ENCODE measurements at places on chromosomes 6 and 20.

DNA sequence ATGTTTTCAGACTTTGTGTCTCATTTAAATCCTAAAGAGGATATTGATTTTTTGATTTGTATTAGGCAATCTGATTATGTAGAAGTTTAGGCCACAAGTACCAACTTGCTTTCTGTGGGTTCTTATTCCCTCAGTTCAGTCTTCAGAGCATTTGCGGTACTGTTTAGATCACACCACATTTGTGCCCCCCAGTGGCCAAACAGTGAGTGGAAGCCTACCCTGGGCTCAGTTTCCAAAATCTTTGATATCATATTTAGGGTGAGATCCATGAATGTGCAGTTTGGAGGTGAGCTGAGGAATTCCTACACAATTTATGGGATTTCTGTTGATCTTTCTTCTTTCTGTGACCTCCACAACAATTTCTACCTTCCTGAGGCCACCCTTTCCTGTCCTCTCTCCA, 92.3 kb upstream of the FUT9 start:
- no peak for DNase-seq

DNA sequence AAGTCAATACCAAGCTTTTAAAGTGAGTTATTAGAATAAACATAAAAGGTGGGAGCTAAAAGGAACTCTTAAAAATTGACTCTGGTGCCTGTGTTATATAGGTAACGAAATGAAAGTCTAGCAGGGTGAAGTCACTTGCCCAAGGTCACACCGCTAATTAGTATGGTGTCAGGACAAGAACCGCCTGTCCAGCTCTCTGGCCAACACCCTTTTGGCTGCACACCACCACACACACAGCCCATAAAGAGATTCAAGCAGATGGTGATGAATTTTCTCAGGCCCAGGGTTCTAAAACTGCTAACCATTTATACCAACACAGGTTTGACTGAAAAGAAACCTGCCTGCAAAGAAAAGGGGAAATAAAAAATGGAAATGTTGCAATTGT, 20.2 kb downstream of the GFOD1 start:
- DNase-seq = no peak

DNA sequence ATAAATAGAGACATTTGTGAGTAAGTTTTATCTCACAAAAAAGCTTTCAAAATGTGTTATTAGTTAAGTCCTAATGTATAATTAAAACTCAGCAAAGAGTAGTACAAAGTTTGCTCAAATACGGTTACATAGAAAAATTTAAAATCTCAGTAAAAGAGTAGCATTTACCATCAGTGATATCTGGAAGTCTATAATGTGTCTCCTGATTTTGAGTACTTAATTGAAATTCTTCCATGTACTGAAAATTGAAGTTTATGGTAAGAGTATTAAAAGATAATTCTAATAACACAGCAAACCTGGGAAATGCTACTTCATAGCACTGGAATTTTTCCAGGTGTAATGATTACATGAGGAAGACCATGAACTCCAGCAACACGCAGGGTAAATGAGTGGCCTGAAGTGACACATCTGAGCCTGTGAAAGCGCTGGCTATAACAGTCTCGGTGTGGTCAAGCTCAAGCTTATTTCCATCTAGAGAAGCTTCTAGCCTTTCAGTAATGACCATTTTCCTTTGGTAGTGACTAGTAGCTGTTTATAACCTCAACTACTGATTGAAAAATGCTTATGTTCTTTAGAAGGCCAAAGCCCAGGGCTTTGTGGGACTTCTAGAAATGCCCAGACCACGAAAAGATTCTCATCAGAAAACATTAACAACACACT, 203.2 kb downstream of the ISM1 start:
- DNase-seq = no peak

GRCh38 chr6:160057080-160057479, 64.5 kb upstream of the SLC22A1 start:
- DNase-seq = no peak

- DNase-seq = no peak
Observed at GRCh38 chr20:47137231-47137870, 219.1 kb downstream of the ZMYND8 start.

- no peak for DNase-seq
Observed at GRCh38 chr20:55058938-55059337, 583.5 kb downstream of the DOK5 start.

GRCh38 chr20:20204256-20204655, 151.9 kb downstream of the CFAP61 start:
- no peak for DNase-seq

- DNase-seq = no peak
Observed at GRCh38 chr20:5369629-5370028, 52.9 kb upstream of the PROKR2 start.
